Stimulated activated CD8-positive, alpha-beta memory T cell treated with anti-CD3 and anti-CD28 coated beads, Interleukin-12 subunit alpha, Interleukin-12 subunit beta, amount 100 ng/mL, for 1 hour (primary cell): ENCODE measurements at places on chromosomes 11 and 22.

- DNase-seq: no peak
Observed at GRCh38 chr11:116226731-116227130, 546.1 kb downstream of the BUD13 start.

DNA sequence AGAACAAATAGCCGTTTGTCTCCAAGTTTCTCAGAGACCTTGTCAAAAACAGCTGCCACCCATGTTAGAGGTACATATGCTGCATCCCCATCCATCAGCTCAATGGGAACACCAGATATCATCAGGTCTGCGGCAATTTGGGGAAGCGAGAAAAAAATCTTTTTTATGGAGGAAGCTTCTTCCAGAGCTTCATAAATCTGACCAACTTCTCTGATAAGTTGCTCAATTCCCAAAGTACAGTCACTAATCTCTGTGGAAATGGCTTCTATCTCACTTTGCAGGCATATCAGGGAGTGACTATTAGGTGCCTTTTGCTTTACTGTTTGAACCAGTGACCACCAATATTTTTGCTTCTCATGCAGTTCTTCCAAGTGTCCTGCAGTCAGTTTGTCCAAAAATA, 34.3 kb upstream of the MRPL17 start:
- no peak for DNase-seq

DNA sequence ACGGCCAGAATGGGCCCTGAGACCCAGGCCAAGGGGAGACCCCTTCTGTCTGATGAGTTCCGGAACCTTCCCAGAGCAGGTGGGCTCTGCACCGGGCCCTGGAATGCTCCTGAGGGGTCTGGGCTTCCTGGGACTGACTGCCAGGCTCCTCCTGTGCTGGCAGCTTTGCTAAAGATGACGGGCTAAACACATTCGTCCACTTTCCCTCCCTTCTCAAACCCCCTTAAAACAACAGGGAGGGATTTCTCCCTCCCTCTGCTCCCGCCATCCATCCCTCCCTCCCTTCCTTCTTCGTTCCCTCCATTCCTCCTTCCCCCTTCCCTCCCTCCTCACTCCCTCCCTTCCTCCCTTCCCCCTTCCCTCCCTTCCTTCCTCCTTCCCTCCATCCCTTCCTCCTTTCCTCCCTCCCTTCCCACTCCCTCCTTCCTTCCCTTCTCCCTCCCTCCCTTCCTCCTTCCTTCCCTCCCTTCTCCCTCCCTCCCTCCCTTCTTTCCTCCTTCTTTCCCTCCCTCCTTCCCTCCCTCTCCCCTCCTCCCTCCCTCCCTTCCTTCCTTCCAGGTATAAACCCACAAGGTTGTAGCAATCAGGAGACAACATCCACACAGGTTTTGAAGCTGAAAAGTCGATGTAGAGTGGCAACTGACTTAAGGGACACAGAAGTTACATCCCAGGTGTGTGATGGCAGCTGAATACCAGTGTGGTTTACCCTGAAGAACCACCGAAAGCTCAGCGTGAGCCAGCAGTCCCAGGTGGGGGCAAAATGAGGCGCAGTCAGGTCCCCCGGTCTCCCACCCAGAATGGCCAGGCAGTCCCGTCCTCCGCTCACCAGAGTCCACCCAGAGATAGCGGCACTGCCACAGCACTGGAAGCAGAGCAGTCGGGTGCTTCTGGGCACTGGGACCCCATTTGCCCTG, 18.8 kb upstream of the MGAT3 start:
- DNase-seq: no peak

DNA sequence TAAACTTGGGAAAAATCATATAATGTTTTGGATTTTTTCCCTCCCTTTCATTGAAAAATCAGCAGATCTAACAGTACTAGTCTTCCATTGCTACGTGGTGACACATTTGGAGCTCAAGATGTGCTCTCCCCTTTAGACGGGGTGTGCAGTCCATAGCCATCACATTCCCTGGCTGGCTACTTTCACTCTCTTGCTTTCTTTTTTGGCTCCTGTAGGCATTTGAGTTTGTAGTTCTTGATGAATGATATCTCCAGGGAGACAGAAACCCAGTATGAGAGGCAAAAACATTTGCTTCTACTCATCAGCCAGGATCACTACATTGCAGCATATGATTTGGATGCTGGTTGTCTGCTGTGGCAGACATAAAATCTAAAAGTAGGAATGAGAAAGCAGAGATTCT, 12.1 kb downstream of the CCDC81 start:
- DNase-seq: no peak

- peak; percentile 14 for DNase-seq
Observed at GRCh38 chr22:39205344-39206021, 39.3 kb downstream of the PDGFB start.

GRCh38 chr11:76713499-76713898, 43.0 kb upstream of the LRRC32 start:
- no peak for DNase-seq

DNA sequence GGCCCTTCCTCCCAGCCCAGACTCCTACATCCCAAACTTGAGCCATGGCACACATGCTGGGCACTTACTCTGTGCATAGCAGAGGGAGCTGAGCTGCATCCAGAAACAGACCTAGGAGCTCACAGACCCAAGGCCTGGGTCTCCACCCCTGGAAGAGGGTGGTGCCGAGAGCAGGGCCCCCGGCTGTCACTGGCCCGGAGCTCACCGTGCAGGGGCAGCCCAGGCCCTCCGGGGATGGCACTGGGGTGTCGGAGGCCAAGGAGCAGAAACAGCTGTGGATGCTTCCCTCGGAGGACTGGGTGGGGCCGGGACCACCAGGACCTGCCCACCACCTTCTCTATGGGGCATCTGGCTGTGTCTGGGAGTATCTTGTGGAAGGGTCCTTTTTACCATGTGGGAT, 4.3 kb upstream of the APOBEC3A start:
- no peak for DNase-seq
